Stomach (tissue), 19 donors: ENCODE measurements at places on chromosomes 13 and 19. TPM values are rescaled to one million over a fixed set of nuclear protein-coding genes. Genes with fewer than 3 reads are reported as not detected.

GRCh38 chr13:50629497-50629896, 214.0 kb downstream of the DLEU7 start:
- DNase-seq: peak; percentile 36

Gene NCCRP1
- not detected for total RNA-seq

Gene HMG20B
- 161 TPM for total RNA-seq

Gene LILRB1
- 3.0 TPM for total RNA-seq

DNA sequence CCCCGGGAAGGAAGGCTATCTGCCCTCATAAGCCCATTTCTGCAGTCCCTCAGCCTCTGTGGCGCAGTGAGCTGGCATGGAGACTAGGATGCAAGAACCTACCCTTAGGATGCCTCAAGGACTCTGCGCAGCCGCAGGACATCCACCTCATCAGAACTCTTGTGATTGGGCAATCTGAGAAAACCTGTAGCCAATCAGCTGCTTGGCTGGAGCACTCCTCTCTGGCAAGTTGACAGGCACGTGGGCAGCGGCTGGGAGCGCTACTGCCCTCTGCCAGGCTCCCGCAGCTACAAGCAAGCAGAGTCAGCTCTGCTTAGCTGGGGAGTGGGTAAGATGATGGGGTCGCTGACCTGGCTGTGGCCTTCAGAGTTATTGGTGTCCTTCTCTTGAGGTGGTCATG, 1.5 kb upstream of the ECSIT start:
- DNase-seq: peak; percentile 91

GRCh38 chr13:114058051-114058867, 74.2 kb downstream of the RASA3 start:
- no peak for DNase-seq

DNA sequence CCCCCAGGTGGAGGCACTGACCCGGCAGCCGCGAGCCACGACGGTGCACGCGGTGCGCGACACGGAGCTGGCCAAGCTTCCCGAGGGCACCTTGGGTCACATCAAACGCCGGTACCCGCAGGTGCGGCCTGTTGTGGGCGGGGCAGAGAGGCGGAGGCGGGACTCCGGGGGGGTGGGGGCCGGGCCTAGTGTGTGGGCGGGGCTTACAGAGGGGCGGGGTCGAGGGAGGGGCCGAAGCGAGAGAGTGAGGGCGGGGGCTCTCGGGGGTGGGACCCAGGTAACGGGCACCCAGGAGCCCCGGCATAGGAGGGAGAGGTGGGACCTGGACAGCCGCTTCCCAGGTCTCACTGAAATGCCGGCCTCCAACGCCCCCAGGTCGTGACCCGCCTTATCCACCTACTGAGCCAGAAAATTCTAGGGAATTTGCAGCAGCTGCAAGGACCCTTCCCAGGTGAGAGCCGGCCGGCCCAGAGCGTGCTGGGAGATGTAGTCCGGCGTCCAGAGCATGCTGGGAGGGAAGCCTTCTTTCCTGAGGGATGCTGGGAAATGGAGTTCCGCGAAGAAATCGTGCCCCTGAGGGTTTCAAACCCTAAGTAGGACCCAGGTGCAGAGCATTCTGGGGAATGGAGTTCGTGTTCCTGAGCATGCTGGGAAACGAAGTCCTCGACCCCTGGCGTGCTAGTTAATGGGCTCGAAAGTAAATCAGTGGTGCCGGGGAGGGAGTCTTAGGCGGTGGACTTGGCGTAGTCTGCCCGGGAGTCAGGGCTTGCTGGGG, 15.7 kb downstream of the PNPLA6 start:
- DNase-seq: peak; percentile 97

Gene SERPINE3
- 0.55 TPM for total RNA-seq

DNA sequence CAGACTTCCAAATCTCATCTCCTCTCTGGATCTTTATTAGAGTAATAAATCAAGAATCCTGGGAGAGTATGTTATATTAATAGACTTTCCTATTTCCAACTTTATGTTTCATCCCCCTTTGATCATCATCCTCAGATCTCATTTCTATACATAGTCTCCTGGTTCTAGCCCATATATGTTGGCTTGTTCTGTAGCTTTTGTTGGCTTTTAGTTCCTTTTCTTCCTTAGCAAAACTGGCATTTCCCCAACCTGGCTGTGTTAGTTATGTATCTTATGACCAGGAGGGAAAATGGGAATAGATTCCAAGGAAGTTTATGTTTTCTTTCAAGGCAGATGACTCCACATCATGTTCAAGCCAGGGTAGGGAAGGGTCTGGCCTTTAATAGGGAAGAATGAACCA, 2464.5 kb downstream of the PCDH9 start:
- DNase-seq: no peak

Gene OR4F17
- not detected for total RNA-seq

Gene ZNF534
- total RNA-seq: not detected

DNA sequence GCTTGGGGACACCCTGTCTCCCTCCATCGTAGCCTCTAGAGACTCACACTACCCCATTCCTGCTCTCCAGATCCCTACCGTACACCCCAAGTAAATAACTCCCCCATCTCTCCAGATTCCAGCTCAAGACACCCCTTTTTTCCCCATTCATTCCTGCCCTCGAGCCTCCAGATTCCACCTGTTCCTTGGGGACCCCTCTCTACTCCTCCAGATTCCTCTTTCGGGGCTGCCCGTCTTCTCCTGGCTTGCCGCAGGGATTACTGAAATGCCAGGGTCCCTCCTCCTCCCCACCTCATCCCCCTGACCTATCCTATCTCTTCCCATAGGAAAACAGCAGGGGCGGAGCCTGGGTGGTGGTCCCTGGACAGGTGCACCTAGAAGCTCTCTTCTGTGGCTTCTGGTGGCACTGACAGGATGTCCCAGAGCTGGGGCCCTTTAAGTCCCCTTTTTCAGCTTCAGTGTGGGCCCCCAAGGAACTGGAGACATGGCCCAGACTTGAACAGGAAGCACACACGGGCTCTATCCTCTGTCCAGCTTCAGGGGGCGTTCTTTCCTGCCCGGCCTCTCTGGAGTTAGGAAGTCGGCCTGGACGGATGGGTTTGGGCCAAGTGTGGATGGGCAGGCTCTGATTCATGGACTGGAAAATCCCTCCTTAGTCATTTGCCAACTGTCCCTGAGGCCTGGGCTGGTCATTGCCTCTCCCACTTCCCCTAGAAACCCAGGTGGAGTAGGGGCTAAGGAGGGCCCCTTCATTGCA, 1.2 kb downstream of the ZSWIM4 start:
- peak; percentile 53 for DNase-seq

GRCh38 chr13:107043021-107043956, 475.4 kb upstream of the ARGLU1 start:
- peak; percentile 66 for DNase-seq

DNA sequence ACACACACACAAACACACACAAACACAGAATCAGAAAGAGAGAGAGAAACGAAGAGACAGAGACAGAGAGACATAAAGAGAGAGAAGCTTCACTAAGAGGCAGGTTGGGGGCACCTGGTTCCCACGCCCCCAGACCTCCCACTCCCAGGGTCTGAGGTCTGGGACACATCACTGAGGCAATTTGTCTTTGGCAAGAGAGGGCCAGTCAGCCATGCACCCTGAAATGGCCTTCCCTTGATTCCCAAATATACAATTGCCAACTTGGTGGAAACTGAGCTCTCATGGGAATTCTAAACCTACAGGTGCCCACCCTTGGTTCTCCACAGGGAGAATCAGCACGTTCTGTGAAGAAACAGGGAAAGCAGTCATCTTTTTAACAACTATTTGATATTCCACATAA, 79.5 kb downstream of the COL4A1 start:
- no peak for DNase-seq

Gene ALKBH7
- total RNA-seq: 21.3 TPM

- DNase-seq: no peak
Measured at GRCh38 chr13:30322428-30322827, 15.1 kb upstream of the KATNAL1 start.

GRCh38 chr19:42189133-42189532, 28.3 kb downstream of the DEDD2 start:
- no peak for DNase-seq
